ENCODE measurements at places on chromosomes 5 and 9.

DNA sequence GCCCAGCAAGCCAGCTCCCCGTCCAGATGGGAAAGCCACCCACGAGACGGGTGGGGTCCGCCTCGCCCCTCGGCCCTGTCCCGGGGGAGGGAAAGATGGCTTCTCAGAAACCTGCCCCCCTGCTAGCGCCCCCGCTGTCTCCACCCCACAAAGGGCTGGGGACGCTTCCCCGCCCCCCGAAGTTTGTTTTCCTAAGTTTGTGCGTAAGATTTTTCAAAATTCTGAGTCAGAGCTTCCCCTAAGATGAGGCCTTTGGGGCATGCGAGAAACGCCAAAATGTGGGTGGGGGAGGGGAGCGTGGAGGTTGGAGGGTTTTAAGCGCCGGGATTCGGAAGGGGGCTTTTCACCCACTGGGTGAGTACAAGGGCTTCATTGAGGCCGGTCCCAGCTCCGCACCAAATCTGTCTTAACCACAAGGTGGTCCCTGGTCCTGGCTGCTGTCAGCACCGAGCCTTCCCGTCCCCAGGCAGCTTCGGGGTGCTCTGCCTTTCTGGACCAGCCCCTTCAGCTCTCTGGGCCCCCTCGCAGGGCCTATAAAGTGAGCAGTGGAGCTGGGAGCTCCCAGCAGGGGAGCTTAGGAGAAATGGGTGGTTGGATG is 32.3 kb downstream of the PRRX2 start:
- no peak for DNase-seq

DNA sequence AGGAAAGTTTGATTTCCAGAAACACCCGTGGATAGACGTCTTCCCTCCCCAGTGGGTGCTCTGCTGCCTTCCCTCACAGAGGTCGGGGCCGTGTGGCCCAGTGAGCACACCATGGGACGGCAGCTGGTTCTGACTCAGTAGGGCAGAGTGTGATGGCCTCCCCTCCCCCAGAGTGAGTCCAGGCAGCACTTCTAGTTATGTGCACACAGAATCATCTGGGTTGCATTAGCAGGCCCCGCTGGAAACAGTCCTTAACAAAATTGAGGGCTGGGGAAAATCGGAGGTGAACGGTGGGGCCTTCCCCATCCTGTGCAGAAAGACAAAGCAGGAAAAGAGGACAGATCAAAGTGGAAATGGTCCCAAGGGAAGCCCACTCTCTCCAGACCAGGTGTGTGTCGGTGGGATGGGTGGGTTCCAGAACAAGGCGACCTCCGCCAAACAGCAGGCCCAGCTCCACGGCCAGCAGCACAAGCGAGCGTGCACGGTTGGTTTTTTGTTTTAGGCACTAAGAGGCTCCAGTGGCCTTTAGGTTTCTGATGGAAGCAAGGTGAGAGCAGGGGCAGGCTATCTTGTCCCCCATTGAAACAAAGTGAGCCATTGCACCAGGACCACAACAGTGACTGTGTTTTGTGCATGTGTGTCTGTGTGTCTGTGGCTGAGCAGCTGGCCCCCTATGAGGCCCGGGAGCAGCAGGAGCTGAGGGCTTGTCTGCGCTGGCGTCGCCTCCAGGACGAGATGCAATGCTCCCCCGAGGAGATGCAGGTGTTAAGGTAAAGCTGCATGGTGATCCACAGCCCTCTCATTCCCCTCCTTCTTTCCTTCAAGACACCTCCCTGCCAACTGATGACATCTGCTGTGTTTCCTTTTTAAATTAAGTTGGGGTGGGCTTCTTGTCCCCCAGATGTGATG is 201.5 kb downstream of the AOPEP start:
- DNase-seq: no peak

DNA sequence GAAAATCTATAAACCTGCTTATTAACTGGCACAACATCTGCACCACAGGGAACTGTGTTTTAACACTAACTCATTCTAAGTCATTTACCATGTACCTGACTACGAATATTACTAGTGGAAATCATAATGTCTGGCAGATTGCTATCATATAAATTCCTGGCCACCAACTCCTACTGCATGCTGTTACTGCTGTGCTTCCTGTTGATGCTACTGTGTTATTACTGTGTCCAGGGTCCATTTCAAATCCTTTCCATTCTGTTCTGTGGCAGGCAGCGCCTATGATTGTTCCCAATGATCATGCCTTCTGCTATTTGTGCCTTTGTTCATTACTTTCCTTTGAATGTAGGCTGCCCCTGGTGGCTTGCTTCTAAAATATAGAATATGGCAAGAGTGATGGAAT is 4.7 kb upstream of the ZNF131 start:
- DNase-seq: no peak

DNA sequence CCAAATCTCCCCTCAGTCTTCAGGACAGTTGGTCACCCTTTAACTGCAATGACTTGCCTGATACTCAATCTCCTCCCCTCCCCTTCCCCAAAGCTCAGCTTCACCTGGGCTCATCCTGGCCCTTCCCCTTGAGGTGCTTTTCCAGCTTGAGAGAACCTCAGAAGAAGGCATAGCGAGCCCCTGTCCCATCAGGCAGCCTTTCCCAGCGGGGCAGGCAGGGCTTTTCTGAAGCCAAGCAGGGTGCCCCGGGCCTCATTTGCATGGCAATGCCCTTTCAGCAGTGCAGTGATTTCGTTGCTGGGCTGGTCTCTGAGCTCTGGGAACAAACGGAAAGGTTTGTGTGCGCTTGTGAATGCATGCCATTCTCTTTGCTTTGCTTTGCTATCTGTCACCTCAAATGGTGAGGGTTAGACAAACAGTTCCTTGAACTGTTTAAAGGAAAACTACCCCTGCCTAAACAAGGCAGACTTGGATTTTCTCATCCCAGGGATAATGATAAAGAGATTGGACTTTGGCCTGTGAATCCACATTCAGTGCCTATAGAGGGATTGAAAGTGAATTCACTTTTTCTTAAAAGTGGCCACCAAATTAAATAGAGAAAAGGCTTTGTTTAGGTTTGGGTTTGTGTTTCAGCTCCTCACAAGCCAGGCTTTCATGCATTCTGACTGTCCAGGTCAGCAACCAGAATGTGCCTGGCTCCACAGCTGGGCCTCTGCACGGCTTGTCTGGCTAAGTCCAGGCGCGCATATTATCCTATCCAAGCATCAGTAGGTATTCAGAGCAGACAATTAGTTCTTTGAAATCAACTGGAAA is 165.3 kb downstream of the ZNF608 start:
- no peak for DNase-seq

GRCh38 chr9:99078717-99079116 is 26.2 kb upstream of the TGFBR1 start:
- no peak for DNase-seq

- DNase-seq: peak; percentile 17
Measured at GRCh38 chr5:10233505-10233904, 16.2 kb downstream of the ATPSCKMT start.

DNA sequence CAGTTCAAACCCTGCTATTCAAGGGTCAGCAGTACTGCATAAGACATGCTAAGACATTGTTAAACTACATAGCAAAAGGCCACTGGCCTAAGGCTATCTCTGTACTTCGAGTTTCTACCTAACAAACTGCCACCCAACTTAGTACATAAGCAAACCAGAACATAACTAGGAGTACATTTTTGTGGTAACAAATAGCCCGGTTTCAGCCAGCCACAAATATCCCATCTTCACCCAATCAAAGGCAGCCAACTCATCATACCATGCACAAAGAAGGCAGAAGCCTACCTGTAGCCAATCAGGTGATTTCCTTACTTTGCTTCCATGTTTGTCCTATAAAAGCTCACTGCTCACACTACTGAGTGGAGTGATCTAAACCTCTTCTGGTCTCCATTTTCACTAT is 201.4 kb downstream of the SMARCA2 start:
- DNase-seq: no peak

DNA sequence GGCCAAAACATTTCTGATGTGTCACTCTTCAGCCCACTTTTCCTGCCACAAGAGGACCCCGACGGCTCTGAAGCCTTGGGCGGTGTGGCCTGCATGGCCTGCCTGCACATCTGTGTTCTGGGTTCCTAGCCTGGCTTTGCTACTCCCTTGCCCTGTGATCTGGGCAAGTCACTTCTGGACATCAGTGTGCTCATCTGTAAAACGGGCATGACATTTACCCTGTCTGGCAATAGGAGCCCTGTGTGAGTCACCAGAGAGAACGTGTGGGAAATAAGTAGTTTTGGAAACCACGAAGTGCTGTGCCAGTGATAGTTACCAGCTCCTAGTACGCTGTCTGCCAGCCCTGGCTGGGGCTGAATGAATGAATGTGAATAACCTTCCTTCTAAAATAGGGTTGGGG is 90.8 kb downstream of the MACROH2A1 start:
- DNase-seq: no peak

DNA sequence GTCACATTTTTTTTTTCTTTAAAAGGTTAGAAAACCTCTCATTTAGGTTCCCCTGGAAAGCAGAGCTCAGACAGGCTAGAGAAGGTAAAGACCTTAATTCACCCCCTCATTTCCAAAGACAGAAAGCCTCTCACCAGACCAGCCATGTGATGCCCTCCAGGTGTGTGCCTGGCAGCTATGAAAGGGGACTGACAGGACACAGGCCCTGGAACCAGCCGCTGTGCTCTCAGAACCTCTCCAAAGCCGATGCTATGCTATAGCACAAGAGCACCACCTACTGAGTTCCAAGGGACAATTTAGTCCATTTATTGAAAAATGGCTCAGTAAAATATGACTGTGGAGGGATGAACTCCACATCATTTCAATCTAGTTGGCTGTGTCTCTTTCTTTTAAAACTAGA is 48.8 kb downstream of the FANCC start:
- no peak for DNase-seq
